Hepatocyte (in vitro differentiated cells): ENCODE measurements at places on chromosomes 2 and 18. TPM values are rescaled to one million over a fixed set of nuclear protein-coding genes. Genes with fewer than 3 reads are reported as not detected.
A peak's percentile ranks its signal among the peaks of the same experiment; 100 is the strongest.

The POMC gene
- total RNA-seq = 3.5 and 6.0 TPM in 2 replicates

DNA sequence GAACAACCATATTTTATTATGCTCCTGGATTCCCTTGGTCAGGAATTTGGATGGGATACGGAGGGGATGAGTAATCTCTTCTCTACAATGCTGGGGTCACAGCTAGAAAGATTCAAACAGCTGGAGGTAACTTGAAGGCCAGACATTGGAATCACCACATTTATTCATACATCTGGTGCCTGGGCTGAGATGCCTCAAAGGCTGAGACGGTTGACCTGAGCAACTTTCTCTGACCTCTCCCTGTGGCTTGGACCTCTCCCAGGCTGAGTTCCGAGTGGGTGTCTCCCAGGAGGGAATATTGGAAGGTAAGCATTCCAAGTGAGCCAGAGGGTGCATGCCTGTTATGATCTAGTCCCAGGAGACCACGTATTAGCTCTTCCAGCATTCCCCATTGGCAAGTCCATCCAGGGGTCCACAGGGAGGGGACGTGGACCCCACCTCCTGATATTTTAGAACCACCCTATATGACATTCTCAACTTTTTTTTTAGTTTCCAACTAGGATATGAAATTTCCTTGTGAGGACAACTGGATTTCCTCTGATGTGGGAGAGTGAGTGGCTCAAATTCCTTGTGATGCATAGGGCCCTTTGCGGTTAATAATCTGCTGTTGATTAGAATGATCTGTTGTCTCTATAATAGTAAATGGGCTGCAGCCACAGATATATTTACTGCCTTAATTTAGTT, 101.8 kb downstream of the MRPS9 start:
- no peak overlapping the region for H3K27ac ChIP-seq
- DNase-seq = no peak
- H3K4me1 ChIP-seq = no peaks in the 10 kb centered on the region
- H3K4me3 ChIP-seq = no peak overlapping the region
- no peaks in the 10 kb centered on the region for H3K36me3 ChIP-seq

DNA sequence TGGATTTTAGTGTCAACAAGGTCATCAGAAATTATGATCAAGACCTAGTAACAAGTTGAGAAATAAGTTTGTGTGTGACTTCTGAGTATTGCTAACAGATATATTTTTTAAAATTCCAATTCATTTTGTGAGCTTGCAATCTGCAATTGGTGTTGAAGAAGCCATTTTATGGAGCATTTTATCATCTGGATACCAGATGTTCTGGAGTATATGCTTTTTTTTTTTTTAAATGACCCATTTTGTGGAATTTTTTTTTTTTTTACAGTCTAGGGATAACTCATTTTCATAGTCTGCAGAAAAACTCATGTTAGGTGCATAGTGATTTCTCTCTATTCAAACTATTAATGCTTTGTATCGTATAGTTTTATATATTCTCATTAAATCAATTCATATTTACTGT, 12.6 kb downstream of the QPCT start:
- no peaks in the 10 kb centered on the region for H3K36me3 ChIP-seq
- H3K4me1 ChIP-seq = no peaks in the 10 kb centered on the region
- no peaks in the 10 kb centered on the region for H3K27me3 ChIP-seq
- no peak overlapping the region for H3K4me3 ChIP-seq

DNA sequence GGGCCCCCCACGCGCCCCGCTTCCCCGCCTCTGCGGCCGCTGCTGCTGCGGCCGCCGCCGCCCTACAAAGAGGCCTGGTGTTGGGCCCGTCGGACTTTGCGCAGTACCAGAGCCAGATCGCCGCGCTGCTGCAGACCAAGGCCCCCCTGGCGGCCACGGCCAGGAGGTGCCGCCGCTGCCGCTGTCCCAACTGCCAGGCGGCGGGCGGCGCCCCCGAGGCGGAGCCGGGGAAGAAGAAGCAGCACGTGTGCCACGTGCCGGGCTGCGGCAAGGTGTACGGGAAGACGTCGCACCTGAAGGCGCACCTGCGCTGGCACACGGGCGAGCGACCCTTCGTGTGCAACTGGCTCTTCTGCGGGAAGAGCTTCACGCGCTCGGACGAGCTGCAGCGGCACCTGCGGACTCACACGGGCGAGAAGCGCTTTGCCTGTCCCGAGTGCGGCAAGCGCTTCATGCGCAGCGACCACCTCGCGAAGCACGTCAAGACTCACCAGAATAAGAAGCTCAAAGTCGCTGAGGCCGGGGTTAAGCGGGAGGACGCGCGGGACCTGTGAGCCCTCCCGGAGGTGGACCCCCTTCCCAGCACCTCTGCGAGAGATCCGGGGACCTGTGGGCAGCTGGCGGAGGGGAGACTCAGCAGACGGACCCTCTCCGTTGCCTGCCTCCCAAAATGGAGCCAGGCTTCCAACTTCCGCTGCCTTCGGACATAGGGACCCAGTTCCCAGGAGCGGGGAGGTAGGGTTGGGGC, 1.9 kb downstream of the SP5 start:
- peak overlapping the region; percentile 30 for H3K4me3 ChIP-seq
- no peak overlapping the region for H3K27ac ChIP-seq
- peaks cover 22% of the 10 kb centered on the region for H3K4me1 ChIP-seq
- peak; percentile 90 for DNase-seq

DNA sequence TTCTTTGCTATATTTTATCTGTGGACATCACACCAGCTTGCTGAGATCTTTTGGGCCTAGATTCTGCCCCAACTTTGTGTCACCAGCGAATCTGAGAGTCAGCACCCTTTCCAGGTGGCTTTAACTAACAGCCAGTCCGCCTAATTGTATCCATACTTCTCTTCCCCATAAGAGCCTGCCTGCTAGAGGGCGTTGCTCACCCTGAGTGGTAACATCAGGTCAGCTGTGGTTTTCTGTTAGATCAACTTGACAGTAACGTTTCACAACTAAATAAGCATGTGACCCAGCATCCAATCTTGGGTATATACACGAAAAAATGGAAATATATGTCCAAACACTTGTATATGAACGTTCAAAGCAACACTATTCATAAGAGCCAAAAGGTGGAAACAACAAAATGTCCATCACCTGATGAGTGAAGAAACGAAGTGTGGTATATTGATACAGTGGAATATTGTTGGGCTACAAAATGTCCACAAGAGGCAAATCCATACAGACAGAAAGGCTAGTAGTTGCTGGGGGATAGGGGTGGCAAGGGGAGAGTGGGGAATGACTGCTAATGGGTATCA, 24.9 kb downstream of the EFHD1 start:
- H3K4me3 ChIP-seq = no peak overlapping the region
- H3K4me1 ChIP-seq = no peaks in the 10 kb centered on the region
- DNase-seq = no peak
- no peak overlapping the region for H3K27ac ChIP-seq
- no peaks in the 10 kb centered on the region for H3K27me3 ChIP-seq
- H3K36me3 ChIP-seq = no peaks in the 10 kb centered on the region
